Stimulated activated CD4-positive, alpha-beta T cell treated with anti-CD3 and anti-CD28 coated beads, TNF-alpha, amount 100 ng/mL, for 4 hours (primary cell): ENCODE measurements at places on chromosomes 12 and 14.

DNA sequence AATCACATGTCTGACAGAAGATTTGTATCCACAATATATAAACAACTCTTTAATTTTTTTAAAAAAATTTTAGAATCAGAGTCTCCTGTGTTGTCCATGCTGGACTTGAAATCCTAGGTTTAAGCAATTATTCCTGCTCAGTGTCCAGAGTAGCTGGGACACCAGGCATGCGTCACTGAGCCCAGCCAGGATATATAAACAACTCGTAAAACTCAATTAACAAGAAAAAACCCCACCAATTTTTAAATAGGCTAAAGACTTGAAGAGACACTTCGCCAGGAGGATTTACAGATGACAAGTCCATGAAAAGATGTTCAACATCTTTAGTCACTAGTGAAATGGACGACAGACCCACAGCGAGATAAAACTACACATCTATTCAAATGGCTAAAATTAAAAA lies 2.0 kb upstream of the SCN8A start:
- no peak for DNase-seq

- DNase-seq: no peak
Measured at GRCh38 chr12:112096070-112096469, 12.5 kb downstream of the NAA25 start.

- no peak for DNase-seq
Measured at GRCh38 chr14:57087841-57088240, 180.9 kb downstream of the EXOC5 start.

DNA sequence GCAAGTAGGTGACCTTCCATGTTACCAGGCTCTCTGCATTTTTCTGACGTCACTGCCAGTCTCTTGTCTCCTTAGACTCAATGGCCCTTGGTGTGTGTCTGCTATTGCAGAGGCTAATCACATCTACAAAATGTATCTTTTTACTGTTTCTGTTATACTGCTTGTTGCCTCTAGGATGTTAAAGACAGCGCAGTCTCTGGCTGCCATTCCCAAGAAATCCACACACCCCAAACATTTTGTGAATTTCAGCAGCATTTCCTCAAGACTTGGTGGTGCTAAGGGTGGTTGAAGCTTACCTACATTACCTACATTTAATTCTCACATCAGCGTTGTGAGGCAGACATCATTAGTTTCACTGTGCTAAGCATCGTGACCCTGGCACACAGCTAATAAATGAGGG lies 87.2 kb downstream of the C12orf75 start:
- no peak for DNase-seq

- no peak for DNase-seq
Measured at GRCh38 chr14:96817750-96818666, 20.8 kb downstream of the VRK1 start.

DNA sequence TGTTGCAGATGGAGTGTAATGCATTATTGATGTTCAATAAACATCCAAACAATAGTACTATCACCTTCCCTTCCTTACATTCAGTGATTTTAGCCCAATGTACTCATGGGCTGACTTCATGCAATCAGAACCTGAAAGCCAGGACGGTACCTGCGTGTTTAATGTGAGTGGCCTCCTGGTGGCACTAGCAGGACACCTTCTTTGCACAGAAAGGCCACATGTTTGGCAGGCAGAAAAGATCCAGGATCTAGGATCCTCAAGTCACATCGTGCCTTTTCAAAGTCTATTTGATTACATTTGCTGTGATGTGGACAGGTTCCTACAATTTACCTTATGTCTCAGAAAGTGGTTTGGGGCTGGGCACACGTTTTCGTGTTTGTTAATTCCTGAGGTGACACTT lies 82.9 kb downstream of the NEDD1 start:
- no peak for DNase-seq

DNA sequence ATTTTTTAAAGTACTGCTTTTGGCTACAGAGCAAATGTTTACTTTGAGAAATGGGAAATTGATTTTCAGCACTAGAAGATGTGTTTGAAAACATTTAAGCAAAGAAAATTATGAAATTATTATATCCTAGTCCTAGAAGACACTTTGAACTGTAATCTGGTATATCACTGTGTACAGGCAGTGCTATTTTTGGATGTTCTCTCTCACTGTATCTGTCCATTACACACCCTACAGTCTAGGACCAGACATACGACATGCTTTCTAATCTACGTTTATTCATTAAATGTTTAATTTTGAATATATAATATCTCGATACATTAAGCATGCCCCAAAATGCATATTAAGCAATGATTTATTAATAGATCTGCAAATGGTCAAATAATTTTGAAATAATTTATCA lies 82.5 kb downstream of the ST8SIA1 start:
- DNase-seq: no peak

DNA sequence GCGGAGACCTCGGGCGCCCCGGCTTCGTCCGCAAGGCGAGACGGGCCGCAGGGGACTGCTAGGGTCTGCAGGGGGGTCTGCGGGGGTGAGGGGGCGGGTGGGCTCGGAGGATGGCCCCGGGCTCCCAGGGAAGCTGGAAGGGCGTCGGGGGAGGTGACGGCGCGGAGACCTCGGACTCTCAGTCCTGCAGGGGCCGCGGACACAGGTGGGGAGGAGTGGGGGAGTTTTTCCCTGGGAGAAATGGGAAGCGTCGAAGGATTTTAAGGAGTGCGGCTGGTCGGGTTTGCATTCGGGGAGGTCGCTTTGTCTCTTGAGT lies 25.9 kb downstream of the ZBTB42 start:
- no peak for DNase-seq

DNA sequence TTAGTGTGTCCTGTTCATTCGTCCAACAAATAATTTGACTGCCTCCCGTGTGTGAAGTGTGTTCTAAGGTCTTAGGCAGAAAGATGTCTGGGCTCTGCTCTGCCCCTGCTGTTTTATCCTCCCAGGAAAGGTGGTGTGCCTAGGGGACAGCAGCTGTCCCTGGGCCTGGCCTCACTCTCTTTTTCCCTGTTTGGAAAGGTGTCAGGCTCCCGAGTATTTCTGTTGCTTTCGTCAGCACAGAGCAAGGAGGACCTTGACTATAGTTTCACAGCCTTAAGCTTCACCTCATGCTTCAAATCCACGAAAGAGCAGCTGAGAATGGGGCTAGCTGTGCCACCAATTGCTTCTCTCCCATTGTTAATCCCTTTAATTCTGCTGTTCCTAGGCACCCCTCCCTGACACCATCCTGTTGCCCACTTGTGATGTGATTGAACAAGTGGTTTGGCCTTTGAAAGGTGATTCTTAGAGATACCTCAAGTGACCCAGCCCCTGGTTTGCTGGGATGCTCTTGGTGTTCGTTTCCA lies 54.2 kb downstream of the TGFB3 start:
- DNase-seq: no peak

DNA sequence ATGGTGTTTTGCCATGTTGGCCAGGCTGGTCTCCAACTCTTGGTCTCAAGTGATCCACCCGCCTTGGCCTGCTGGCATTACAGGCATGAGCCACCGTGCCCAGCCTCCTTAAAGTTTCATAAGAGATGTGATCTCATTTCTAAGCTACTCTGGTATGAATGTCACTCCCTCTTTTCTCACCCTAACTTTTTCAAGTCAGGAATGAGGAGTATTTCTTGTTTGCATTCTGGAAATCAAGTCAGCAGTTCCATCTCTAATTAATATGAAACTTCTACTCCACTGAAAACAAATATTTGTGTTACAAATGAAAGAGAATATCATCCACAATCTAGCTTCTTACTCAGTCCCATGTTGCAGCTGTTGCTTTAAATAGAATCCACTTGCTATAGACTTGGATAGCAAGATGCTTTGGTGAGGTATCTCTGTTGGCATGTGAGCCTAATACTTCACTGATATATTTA lies 61.3 kb downstream of the ARF6 start:
- no peak for DNase-seq

DNA sequence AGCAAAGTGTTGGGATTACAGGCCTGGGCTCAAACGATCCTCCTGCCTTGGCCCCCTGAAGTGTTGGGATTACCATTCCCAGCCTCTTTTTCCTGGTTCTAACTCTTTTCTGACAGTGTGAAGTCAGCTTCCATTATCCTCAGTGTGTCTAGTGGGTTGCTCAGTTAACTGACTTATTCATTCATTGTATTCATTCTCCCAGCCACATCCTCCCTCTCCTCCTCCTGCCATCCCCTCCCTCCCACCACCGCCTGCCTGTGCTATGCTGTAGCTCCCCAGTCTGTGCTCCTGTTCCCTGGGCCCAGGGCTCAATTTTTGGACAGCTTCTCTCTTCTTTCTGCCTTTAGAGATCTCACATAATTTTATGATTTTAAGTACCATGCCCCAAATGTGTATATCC lies 19.4 kb downstream of the ATP6V0A2 start:
- DNase-seq: no peak

DNA sequence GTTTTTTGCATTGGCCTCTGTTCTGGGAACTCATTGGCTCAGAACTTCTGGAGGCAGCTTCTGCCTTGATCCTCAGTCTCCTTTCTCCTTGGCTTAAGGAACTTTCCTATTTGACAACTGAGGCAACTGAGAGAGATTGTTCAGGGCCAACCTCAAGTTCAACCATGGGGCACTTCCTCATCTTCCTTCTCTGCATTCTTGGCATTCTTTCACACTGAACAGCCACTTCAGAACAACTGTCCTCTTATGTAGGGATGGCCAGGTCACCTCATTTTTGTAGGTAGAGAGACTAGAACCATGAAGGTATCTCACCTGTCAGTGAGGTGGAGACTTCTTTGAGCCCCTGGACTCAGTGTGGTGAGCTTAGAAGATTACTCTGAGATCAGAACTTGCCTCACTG lies 63.0 kb upstream of the NRXN3 start:
- no peak for DNase-seq

GRCh38 chr12:89701606-89702206 lies 6.9 kb downstream of the ATP2B1 start:
- no peak for DNase-seq

GRCh38 chr14:61649283-61649682 lies 46.0 kb upstream of the HIF1A start:
- DNase-seq: no peak

DNA sequence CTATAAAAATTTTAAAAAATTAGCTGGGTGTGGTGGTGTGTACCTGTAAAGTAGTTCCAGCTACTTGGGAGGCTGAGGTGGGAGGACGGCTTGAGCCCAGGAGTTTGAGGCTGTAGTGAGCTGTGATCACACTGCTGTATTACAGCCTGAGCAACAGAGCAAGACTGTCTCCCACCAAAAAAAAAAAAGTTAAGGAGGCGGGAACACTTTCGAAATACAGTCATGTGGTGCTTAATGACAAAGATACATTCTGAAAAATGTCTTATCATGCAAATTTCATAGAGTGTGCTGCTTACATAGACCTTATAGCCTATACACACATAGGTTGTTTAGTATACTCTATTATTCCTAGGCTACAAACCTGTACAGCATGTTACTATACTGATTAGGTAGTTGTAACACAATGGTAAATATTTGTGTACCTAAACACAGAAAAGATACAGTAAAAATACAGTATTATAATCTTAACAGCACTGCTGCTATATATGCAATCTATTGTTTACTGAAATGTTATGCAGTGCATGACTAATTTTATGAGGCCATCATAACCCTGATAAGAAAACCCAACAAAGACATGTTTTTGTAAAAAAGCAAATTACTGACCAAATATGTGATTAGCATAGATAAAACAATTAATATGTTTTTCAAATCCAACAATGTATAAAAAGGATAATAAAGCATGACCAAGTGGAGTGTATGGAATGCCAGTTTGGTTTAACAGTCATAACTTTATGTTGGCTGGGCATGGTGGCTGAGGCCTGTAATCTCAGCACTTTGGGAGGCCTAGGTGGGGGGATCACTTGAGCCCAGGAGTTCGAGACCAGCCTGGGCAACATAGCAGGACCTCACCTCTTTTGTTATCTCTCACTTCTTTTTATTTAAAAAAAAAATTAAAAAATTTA lies 11.4 kb downstream of the EIF2S1 start:
- no peak for DNase-seq

GRCh38 chr12:64029013-64029857 lies 184.7 kb downstream of the SRGAP1 start:
- no peak for DNase-seq

- no peak for DNase-seq
Measured at GRCh38 chr12:67540920-67541624, 107.5 kb upstream of the DYRK2 start.

GRCh38 chr12:15972894-15973293 lies 61.8 kb downstream of the DERA start:
- DNase-seq: no peak

DNA sequence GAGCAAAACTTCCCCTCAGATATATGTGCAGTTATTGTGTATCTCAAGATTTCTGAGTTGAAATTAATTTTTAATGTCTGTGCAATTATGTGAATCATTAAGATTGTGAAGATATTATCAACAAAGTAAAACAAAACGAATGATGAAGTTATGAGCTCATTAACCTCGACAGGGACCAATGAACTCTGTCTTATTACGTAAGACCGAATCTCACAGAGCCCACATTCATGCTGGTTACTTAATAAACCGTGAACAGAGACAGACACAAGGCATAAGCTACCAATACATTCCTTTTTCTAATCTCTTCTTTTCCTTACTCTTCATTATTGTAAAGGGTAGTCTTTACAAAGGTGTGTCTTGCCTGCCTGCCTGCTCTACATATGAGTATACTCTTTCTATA lies 568.7 kb downstream of the RPS29 start:
- no peak for DNase-seq

GRCh38 chr14:69287098-69288010 lies 27.4 kb downstream of the GALNT16 start:
- no peak for DNase-seq

GRCh38 chr14:72559202-72559601 lies 334.7 kb downstream of the DPF3 start:
- no peak for DNase-seq

- DNase-seq: no peak
Measured at GRCh38 chr12:80602455-80602854, 105.0 kb upstream of the MYF6 start.

DNA sequence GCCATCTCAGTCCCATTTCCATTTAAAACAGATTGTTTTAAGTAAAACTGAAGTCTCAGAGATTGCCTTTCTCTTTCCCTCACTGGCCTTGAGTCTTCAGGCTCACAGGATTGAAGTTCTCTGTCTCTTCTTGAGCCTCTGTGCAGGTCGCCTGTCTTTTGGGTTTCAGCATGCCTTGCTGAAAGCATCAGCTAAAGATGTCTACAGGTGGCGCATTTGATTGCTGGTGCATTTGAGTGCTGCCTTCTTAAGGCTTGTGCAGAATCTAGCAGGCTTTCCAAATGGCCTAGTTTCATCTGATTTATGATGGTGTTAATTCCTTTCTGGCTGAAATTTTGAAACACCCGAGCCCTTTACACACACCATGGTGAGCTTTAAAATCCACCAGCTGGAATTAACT lies 1062.2 kb upstream of the FBXO33 start:
- no peak for DNase-seq

- no peak for DNase-seq
Measured at GRCh38 chr12:46386360-46386867, 13.8 kb upstream of the SLC38A2 start.

- DNase-seq: peak; percentile 64
Measured at GRCh38 chr14:77094672-77095284, 3.3 kb upstream of the CIPC start.

DNA sequence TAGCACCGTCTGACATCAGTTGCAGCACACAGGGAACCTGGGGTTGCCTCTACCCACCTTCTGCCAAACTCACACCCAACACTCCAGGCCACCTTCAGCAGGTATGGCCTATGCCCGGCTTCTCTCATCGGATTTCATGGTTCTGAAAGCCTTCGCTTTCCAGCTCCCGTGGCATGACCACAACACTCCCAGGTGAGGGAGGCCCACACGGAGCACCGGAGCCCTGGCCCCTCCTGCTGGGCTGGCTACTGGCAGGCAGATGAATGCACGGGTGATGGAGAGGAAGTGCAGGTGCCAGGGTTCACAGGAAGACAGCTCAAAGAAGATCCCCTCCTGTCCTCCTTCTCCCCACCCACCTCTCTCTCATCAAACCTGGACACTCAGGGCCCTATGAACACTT lies 37.2 kb downstream of the CACNA2D4 start:
- no peak for DNase-seq
